ENCODE measurements at places on chromosomes 13 and 19.

- no peak for DNase-seq
Observed at GRCh38 chr13:60435762-60436374, 38.8 kb downstream of the TDRD3 start.

DNA sequence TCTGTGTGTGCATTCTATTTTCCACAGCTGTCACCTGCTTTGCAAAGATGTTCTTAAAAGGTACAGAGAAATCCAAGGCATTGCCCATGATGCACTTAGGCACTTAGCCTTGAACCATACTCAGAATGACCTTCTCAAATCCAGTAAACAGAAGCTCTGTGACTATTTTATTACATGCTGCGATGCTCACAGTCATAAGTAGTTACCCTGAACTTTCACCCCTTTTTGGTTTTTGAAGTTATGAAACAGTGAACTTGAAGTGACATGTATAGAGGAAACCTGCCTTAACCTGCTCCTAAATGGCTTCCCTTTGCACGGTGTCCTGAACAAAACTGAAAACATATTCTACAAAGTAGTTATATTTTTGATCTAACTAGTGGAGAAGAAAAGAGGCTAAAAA lies 100.4 kb downstream of the SLC10A2 start:
- DNase-seq, result no peak

GRCh38 chr19:55390461-55390880 lies 4.7 kb downstream of the RPL28 start:
- no peak for DNase-seq

- DNase-seq, result no peak
Observed at GRCh38 chr13:36903925-36904595, 16.0 kb downstream of the SMAD9 start.

- DNase-seq, result no peak
Observed at GRCh38 chr19:2054763-2055162, 3.7 kb upstream of the MKNK2 start.

DNA sequence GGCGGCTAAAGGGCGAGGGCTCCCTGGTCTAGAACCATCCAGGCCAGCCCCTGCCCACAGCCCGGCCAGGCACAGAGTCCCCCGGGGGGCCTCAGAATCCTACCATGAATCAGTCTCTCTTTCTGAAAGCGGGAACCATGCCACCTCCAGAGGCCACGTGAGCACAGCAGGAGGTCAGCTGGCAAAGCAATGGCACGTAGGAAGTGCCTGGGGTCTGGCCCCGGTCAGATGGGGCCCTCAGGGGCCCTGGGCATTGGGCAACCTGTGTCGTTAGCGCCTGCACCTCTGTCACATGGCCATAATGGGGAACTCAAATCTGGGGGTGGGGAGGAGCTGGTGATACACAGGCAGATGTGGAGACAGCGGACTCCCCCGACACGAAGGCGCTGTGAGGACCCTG lies 8.8 kb downstream of the MFSD12 start:
- DNase-seq, result no peak

DNA sequence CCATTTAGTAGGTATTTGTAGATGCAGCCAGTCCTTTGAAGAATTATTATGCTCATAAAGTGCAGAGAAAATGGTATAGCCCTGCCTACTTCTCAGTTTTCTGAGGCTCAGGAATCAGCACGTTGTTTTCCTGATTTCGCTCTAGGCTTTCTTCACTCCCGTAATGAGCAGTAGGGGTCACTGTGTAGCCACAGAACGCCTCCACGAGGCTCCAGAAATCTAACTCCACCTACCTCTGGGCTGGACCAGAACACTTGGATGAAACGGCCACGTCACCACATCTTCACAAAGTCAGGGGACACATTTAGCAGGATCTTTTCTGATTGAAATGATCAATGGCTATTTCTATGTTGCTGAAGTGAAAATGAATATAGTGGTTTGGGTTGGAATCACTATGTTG lies 49.8 kb upstream of the GTF3A start:
- peak; percentile 31 for DNase-seq

DNA sequence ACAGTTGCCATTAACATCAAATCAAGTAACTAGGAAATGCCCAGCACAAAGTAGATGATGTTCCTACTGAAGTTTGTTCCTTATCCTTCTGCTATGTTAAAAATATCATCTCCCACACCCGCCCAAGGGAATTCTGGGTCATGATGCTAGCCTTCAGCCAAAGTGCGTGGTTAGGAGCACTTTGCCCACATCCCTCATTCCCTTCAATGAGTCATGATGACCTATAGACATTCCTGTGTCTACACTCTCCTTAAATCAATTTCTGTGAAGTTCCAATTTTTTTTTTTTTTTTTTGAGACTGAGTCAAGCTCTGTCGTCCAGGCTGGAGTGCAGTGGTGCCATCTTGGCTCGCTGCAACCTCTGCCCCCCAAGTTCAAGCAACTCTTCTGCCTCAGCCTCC lies 17.0 kb downstream of the RXFP2 start:
- no peak for DNase-seq

GRCh38 chr13:97339019-97339987 lies 94.7 kb upstream of the RAP2A start:
- no peak for DNase-seq

- DNase-seq, result peak; percentile 44
Observed at GRCh38 chr13:22061371-22061805, 390.5 kb downstream of the FGF9 start.

DNA sequence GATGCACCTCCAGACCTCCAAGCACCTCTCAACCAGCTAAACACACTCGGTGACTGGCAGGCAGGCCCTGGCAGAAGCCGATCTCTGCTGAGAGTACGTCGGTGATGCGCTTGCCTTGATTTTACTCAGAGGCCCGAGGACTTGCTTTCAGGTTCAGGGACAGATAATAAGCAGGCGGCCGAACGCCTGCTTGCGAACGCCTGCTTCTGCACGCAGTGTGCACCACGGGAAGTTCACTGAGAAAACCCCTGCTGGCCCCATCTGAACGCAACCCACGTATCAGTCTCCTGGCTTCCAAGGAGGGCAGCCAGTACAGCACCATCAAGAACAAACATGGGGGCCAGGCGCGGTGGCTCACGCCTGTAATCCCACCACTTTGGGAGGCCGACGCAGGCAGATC lies 108.0 kb downstream of the STK24 start:
- DNase-seq, result no peak

- DNase-seq, result no peak
Observed at GRCh38 chr13:89407357-89407756, 1736.2 kb downstream of the SLITRK5 start.

DNA sequence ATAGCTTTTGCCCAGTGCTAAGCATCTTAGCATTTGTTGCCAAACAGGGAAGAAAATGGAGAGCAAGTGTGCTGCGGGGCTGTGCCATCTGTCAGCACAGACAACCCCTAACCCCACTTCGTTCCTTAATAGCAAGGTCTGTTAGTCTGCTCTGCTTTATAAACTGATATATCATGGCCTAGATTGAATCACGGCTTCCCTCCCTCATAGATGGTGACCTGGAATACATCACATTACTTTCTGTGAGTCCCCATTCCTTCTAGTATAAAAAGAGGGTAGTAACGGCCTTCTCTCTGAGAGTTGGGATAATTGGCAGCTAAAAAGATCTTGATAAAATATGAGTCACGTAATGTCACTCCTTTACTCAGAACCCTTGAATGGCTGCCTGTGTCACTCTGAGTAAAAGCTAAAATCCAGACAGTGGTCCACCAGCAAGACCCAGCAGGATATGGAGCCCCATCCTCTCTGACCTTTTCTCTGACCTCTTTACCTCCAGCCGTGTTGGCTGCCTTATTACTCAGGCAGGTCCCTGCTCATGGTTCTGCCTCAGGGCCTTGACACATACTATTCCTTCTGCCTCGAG lies 151.7 kb downstream of the DLEU7 start:
- DNase-seq, result no peak

DNA sequence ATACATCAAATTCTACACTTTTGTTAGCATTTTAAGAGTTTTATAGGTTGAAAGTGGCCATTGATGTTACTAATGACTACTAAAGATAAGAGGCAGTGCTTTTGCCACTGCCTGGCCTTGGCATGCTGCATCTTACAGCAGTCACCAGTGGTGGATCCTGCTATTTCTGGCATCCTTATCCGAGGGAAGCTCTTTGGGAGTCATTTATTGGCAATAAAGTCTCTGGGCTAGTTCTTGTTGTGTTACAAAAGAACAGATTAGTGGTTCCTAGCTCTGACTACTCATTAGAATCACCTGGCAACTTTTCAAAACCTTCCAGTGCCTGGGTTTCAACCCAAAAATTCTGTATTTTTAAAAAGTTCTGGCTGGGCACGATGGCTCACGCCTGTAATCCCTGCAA lies 94.5 kb downstream of the ZMYM2 start:
- DNase-seq, result no peak

GRCh38 chr13:75581874-75582640 lies 32.5 kb downstream of the UCHL3 start:
- no peak for DNase-seq

DNA sequence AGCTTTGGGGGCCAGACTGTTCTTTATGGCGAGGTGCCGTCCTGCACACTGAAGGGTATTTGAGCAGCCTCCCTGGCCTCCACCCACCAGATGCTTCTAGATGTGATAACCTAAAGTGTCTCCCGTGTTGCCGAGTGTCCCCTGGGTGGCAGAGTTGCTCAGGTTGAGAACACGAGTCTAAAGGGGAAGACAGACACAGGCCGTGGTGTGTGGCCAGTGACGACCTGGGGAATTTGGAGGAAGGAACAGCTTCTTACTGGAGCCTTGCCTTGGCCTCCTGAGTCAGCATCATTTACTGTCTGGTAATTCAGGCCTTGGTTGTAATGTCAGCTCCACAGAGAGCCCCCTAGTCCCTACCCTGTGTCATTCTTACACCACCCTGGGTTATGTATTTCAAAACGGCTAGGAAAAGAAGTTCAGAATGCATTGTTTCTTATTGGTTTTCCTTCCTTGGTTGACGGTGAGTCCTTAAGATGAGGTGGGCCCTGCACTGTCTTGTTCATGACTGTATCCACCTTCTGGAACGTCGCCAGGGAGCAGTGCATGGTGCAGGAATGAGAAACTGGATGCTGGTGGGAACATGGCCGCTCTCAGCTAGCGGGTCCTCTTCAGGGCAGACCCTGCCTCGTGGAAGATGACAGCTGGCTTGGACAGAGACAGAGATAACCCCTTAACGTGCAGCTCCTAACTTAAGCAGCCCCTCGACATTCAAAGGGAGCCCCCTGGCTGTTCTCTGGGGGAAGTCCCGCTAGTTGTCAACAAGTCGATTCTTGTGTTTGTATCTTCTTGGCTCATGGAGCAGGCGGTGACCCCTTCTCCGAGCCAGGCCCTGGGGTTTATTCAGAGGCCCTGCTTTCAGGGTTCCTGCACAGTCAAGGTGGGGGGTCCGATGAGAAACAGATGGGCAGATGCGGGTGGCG lies 7.2 kb downstream of the SIN3B start:
- no peak for DNase-seq

GRCh38 chr19:14997981-14998380 lies 18.3 kb upstream of the SLC1A6 start:
- DNase-seq, result no peak

- no peak for DNase-seq
Observed at GRCh38 chr13:49533591-49534269, 38.0 kb downstream of the PHF11 start.

DNA sequence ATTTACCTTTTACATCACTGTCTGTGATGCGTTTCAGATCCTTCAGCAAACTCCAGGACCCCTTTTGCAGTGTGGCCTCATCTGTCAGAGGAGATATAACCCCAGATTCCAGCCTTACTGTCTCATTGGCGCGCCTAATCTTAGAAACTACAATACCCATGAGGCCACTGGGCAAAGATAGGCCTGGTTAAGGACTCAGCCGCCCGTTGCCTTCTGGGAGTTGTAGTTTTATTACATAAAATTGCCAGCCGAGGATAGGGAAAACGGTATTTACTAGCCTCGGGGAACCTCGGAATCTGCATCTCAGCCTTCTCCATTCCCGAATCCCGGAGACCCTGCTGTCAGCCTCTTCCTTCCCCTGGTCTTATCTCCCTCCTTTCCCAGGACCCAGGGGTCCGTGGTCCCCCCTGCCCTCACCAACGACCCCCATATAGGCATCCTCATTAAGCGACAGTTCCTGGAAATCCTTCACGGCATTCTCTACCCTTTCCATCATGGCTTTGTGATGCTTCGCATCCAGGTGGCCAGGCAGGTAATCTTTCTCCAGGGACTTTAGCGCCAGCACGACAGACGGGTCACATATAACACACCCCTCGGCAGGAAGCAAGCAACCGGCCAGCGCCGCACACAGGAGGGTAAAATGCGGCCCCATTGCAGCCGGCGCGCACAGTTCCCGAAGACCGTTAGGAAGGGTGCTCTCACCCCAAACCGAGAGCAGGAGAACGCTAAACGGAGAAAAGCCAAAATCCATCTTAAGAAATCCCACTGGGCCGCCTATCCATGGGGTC lies 1.3 kb downstream of the IZUMO1 start:
- DNase-seq, result peak; percentile 45

GRCh38 chr13:90281709-90282108 lies 1065.8 kb upstream of the MIR17HG start:
- no peak for DNase-seq

DNA sequence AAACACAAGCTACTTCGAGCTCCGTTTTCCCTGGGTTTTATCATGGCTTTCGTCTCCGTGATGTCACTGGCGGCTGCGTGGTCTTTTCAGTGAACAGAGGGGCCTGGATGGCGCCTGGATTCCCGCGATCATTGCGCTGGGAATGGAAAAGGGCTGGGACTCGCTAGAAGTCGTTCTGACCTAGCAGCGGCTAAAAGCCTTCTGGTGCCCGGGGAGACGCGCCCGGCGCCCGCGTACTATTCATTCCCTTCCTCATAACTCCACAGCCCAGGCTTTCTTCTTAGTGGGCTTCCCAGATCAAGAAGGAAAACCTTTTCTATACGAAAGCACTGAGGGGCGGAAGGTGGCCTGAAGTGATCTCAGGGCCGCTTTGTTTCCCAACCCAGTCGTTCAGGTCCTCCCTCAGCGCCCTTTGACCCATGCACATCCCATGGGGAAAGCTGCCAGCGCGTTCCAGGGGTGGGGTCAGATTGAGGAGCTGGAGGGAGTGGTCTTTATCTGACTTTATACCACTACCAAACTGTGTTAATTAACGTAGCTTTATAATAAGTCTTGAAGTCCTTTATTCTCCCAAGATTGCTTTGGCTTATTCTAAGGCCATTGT lies 96.6 kb downstream of the ELF1 start:
- DNase-seq, result no peak

- no peak for DNase-seq
Observed at GRCh38 chr13:72514146-72514545, 213.3 kb downstream of the MZT1 start.

GRCh38 chr19:4430760-4431159 lies 26.8 kb downstream of the UBXN6 start:
- DNase-seq, result no peak

DNA sequence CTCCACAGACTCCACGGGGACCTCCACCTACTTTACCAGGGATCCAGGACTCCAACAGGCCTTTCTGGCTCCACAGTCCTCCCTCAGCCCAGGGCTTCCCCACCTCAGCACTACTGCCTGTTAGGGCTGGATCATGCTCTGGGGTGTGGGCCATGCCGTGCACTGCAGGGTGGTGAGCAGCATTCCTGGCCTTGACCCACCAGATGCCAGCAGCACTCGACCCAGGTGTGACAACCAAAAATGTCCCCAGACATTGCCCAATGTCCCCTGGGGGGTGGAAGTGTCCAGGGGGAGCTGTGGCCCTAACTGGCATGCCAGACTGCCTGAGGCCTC lies 42.0 kb downstream of the EPS15L1 start:
- no peak for DNase-seq

Measured in T follicular helper cell (primary cell).